Stimulated activated CD8-positive, alpha-beta memory T cell treated with anti-CD3 and anti-CD28 coated beads, Interleukin-15, amount 100 ng/mL, for 24 hours (primary cell): ENCODE measurements at places on chromosomes 6 and 20.
A peak's percentile ranks its signal among the peaks of the same experiment; 100 is the strongest.

DNA sequence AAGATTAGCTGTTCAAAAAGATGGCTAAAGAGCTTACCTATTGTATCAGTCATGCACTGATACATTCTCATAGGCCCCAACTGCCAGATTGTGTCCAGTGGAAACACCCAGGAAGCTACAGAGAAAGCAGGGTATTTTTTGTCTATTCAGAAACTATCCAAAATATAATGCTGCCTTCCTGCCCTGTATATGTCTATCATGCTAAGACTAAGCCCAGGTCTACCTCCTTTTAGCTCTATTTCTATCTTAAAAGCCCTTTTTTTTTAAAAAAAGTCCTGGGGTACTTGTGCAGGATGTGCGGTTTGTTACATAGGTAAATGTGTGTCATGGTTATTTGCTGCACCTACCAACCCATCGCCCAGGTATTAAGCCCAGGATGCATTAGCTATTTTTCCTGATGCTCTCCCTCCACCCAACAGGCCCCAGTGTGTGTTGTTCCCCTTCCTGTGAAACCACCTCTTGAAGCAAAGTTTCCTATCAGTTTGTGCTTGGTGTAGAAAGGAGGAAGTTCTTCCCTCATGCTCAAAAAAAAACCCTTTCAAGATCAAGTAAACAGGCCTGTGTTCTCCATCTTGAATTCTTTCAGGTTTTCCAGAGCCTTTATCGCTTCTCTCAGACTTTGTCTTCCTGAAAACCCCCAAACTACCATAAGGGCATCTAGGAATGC, 514 bp downstream of the DEFB129 start:
- no peak for DNase-seq

GRCh38 chr6:130852844-130853554, 25.8 kb downstream of the SMLR1 start:
- no peak for DNase-seq

DNA sequence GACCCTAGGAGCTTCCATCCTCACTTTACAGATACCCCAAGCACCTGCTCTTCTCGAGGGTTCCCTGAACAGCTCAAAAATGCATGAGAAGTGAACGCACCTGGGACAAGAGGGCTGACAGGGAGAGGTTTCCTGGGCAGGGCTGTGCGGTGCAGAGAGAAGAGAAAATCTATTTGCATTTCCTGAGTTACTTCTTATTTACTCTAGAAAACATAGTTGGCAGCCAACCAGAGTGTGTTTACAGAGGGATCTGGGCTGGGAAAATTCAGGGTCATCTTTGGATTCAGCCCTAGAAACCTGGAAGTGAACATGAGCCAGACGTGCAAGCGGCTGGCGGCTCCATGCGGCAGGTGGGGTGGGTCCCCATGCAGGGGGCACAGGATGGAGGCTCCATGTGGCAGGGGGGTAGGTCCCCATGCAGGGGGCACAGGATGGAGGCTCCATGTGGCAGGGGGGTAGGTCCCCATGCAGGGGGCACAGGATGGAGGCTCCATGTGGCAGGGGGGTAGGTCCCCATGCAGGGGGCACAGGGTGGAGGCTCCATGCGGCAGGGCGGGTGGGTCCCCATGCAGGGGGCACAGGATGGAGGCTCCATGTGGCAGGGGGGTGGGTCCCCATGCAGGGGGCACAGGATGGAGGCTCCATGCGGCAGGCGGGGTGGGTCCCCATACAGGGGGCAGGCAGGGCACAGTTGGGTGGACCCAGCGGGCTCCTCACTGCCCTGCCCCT, 342.0 kb downstream of the TAF4 start:
- no peak for DNase-seq

DNA sequence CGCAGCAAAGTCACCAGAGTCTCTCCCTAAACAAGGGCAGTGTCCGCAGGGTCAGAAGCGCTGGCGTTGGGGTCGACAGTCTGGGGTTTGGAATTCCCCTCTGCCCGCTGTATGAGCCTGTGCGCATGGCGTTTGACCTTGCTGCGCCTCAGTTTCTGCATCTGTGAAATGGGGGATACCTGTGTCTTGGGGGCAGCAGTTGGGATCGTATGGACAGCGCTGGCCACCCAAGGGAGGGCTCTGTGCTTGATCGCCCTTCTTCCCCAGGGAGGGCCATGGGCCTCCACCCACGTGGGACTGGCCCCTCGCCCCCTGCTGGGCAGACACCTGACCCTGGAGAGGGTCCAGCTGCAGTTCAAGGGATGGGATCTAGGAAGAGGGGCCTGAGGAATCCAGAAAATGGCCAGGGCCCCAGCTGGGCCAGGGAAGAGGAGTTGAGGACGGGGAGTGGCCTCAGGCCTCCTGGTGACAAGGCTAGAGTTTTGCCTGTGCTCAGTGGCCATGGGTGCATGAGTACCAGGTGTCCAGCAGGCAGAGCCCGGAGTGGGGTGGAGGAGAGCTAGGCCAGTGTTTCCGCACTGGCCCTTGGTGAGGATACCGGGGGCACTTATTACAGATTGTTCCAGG, 26.4 kb upstream of the PHACTR3 start:
- no peak for DNase-seq

GRCh38 chr6:148226284-148226683, 116.4 kb upstream of the SASH1 start:
- DNase-seq, result no peak

DNA sequence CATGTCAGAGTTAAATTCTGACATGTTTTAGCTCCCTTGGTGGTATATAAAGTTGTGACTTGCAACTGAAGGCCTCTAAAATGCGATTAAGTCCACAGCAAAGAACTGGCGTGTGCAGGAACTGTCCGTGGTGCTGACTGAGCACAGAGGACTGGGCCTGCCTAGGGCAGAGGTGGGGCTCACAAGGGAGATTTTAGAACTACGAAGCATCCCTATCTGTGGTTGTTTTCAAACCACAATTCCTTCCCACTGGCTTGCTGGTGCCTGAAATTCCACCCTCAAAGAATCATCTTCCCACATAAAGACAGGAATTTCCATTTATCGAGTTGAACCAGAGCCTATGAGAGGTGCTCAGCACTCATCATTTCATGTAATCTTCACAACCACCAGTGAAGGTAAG, 30.1 kb downstream of the RIMS4 start:
- no peak for DNase-seq

DNA sequence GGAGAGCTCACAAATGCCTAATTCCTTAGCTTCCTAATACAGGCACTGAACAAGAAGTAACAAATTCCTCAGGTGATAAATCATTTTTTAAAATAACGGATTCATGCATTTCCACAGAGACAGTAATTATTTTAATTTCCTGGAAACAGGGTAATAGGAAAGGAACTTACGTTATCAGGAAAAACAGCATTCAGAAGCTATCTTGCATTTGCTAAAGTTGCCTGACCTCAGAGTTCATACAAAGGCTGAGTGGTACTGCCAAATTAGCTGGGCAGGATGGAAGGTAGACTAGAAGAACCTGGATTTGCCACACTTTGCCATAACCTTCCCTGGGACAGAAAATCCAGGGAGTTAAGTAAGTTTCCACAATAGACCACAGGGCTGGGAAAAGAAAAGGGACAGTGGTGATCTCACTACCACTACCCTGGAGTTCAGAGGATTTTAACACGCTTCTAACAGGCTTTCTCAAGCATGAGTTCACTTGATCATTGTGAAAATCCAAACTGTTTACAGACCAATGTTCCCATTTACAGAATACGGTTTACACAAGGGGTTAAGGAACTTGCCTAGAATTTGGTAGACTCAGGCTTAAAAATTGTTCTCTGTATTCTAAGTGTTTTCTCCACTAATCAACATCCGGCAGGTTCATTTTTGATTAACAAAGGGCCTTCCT, 57.0 kb downstream of the KIF13A start:
- no peak for DNase-seq

DNA sequence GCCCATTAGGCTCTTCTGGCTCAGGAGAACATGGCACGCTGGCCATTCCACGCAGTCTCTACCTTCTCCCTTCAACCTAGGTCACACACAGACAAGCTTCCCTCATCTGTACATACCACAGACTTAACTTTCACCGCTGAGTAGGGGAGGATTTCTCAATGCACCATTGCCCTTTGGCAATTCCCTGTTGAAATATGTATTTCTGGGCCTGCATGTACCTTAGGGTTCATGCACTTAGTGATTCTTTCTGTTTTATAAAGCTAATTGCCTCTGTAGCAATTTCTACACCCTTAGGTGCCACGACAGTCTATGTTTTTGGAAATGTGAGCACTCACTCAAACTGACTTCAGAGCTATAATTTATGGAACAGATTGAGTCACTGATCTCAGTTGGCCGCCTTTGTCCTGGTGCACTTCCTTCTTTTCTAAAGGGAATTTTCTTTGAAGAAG, 253.8 kb upstream of the PRDM1 start:
- DNase-seq, result no peak

- no peak for DNase-seq
Observed at GRCh38 chr6:21149470-21149869, 444.1 kb upstream of the SOX4 start.

- DNase-seq, result no peak
Observed at GRCh38 chr6:43869079-43869710, 99.2 kb downstream of the VEGFA start.

DNA sequence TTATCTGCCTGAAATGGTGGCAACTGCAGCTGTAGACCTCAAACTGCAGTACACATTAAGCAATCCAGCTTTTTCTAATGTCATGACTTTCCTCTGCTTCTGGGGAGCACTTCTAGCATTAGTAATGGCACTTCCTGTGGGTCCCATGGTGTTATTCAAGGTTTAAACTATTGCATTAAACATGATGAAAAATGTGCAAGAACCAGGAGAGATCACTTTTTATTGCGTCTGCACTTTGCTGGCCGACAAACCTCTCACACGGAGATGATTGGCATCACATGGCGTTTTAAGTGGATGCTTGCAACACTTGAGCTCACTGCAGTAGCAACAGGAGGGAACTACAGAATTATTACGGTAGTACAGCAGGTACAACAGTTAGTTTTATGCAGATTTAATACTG, 148.4 kb downstream of the HIVEP2 start:
- DNase-seq, result no peak

- DNase-seq, result no peak
Observed at GRCh38 chr20:61278296-61278695, 26.2 kb downstream of the CDH4 start.

- DNase-seq, result no peak
Observed at GRCh38 chr6:3211681-3212080, 15.8 kb downstream of the TUBB2B start.

GRCh38 chr20:58469616-58470015, 45.6 kb downstream of the APCDD1L start:
- DNase-seq, result no peak

DNA sequence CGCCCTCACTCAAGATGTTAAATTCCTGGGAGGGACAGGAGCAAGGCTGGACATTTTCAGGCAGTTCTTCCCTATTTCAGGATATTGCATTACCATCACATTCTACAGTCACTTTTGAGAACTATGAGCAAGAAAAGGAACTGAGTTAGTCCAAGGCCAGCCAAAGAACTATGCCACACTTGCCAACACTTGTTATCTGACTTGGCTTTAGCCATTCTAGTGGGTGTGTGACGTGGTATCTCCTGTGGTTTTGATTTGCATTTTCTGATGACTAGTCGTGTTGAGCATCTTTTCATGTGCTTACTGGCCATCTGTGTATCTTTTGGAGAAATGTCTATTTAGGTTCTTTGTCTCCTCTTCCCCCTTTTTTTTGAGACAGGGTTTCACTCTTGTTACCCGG, 12.0 kb downstream of the XRN2 start:
- no peak for DNase-seq

DNA sequence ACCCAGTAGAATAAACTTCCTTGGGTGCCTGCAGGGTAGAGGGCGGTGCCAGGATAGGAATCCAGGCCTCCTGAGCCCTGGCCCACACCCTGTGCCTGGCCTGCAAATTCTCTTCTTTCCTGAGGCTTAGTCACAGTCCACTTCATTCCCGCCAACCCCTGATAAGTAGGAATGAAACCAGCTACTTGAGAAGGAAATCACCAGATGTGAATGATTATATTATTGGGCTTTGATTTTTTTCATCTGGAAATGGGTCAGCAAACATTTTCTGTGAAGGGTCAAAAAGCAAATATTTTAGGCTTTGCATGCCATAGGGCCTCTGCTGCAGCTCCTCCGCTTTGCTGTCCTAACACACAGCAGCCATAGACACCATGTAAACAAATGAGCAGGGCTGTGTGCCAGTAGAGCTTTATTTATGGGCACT, 50.2 kb downstream of the STK35 start:
- DNase-seq, result no peak

GRCh38 chr6:152094992-152095592, 287.6 kb downstream of the ESR1 start:
- no peak for DNase-seq

DNA sequence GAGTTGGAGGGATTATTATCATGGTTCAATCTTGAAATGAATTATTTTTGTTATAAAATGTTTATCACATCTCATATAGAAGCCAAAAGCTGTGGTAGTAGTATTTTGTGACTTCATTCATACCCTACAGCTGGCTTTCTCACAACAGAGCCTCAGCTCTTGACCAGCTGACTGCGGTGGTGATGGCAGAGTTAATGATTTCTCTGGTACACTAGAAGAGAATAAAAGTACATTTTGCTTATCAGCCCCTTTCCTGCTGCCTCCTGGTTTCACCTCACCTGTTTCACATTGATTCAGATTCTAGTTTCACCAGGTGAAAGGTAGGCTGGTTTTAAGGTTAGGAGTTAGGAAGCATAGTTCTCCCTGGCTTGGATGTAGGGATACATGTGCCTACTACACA, 55.7 kb downstream of the AFG1L start:
- DNase-seq, result no peak

GRCh38 chr6:85078058-85078457, 313.7 kb upstream of the TBX18 start:
- DNase-seq, result no peak

DNA sequence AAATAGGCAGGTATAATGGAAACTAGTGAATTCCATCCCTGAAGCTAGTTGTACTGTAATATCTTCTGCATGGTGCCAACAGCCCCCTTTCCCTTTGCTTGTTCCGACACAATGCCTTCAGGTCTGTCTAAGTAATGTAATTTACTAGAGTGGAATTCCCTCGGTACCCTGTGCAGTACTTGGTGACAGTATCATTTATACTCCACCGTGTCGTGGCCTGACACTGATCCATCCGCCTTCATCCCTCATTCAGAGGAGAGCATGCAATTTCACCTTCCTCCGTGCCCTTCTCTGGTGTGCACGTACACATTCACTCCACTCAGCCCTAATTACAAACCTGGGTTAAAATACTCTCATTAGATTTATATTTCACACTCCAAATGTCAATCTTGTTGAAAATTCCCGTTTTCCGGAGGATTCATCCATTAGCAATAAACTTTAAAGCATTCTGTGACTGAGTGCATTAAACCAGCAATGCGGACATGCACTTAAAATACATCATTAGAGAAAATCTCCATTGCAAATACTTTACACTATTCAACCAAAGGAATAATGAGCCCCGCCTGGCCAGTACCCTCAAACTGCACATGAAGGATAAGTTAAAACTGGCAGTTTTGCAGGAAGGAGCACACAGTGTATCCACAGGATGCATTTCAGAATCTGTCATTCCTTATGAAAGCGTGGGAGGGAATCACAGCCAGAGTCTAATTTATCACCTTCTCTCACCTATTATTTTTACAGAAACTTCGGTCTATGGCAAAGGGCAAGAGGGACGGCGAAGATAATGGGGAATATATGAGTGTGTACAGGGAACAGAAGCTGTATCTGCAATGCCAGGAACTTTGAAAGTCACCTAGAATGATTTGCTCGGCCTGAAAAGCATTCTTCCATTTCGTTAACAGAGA, 182.5 kb downstream of the GJA10 start:
- no peak for DNase-seq

GRCh38 chr6:391559-392440, at the start of gene IRF4:
Gene IRF4 (plus strand): TSS chr6:391752. CDS start chr6:393153, 1,401 bp downstream.
- DNase-seq, result peak; percentile 61

GRCh38 chr6:40577672-40578071, 9.5 kb downstream of the LRFN2 start:
- DNase-seq, result no peak
